Activated naive CD4-positive, alpha-beta T cell treated with Interleukin-2 at 50 U/mL for 16 hours (primary cell): ENCODE measurements at places on chromosomes 3 and 15.
A peak's percentile ranks its signal among the peaks of the same experiment; 100 is the strongest.

DNA sequence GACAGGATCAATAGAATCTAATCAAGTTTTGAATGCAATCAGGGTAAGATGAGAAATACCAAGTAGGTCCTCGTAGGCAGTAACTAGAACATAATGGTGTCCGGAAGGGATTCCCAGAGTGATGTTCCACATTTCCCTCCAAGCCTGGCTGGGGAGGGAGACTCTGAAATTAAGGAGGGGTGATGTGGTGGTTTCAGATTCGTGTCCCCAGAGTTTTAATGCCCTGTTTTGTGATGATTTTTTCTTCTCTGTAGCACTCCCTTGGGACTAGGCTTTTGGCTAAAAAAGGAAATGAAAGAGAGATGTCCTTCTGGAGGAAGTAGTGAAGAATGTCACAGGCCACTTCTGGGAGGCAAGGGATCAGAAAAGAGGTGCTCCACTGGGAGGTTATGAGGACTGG lies 108.3 kb upstream of the CACNA2D3 start:
- no peak for DNase-seq

DNA sequence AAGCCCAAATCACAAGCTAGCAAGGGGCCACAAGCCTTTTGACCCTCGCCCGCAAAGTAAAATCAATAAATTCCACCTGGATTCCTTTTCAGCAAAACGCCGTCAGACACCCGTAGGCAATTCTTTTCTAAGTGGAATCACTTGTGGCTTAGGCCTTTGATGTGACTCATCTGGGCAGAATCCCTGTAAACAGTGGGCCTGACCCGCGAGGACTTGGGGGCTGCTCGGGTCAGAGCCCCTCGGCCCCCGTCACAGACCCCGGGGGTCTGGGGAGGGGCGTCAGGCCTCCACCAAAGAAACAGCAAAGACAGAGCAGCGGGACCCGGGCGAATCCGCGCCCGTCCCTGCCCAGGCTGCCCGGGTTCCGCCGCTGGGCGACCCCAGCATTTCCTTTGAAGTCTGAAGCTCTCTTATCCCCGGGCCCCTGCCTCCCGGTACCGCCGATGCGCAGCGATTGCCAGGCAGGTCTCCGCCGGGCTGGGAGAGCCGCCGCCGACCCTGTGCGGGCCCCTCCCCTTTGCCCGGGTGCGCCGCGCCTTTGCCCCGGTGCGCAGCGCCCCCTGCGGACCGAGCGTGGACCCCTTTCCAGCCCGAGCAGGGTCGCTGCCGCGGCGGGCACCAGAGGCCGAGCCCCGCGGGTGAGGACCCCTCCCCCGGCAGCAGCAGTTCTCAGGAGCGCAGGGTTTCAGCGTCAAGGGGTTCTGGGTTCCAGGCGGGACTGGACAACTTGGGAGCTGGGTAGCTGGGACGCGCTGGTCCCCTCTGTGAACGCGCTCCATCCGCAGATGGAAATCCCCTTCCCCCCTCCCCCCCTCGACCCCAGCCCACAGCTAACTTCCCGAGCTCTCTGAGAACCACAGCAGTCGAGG lies 178.3 kb downstream of the UACA start:
- DNase-seq = peak; percentile 44

DNA sequence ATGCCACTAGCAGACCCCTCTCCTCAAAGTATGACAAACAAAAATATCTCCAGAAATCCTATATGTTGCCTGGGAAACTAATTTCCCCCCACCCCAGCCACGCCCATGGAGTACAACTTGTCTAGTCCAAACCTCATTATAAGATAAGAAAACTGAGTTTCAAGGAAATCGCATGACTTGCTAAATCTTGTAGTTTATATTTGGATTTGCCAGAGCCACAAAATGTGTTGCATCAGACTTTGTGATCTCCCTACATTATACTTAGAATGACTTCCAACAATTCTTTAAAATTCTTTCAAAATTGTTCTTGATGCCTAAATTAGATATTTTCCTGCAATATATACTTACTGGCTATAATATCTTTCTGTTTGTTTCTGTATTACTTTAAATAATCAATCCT lies 1034.4 kb downstream of the IGSF11 start:
- no peak for DNase-seq

GRCh38 chr3:124395584-124396338 lies 334.5 kb upstream of the UMPS start:
- DNase-seq = no peak

- DNase-seq = no peak
Measured at GRCh38 chr3:124837065-124837464, 50.1 kb downstream of the ITGB5 start.

DNA sequence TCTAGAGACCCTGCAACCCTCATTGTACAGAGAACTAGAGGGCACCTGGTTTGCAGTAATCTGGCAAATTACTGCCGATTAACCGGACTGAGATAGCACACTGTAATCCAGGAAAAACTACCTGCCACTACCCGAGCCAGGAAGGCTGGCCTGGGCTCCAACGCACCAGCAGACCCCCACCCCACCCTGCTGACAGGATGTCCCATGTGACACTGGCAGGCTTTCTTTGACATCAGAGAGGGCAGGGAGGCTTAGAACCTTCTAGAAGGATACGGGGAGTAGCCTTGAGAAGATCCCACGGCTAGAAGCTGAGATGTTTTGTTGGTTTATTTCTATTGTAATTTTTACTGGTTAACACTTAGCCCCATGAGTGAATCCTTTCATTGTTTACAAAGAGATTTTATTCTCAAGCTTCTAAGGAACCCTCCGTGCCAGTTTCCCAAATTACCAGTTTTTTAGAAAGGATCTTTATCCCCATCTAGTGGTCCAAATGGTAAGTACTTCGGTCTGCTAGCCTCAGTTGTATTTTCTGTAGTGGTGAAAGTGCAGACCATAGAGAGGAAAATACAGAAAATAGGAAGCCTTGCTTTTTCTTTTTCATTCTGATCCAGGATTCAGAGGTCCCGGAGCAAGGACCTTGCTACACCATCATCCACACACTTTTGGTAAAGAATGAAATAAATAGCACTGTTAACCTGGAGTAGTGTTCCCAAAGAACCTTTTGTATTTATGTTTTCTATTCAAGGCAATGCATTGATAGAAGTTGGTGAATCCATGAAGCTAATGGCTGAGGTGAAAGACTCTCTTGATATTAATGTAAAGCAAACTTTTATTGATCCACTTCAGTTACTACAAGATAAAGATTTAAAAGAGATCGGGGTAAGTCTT lies 81.9 kb upstream of the ADAMTSL3 start:
- DNase-seq = no peak

DNA sequence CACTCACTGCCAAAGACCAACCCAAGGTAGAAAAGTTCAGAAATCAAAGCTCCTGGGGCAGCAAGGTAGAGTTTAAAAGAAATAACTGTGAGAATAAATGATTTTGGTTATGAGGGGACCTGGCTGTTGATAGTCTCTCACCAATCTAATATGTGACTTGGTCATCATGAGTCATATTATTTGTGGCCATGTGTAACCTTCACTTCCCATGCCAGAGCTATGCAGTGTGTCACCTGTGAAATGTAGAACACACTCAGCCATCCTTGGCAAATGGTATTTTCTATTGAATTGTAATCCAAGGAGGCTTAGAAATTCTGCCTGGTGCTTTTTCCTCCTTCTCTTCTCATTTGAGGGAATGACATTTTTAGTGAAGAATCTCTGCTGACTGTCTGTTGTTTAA lies 184.2 kb upstream of the STAC start:
- no peak for DNase-seq

DNA sequence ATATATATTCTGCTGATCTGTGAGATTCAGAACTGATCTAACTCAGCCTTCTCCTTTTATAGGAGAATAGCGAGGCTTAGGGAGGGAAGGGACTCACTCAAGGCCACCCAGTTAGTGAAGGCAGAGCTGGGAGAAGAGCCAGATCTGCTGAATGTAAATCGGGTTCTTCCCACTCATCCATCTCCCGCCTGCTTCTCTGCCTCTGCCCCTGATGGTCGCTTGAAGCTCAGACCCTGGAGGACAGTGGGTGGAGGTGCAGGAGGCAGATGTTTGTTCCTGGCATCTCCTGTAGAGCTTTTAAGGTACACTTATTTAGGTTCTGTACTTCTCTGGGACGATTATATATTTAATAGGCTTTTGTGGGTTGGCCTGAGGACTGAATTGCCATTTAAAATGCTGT lies 4.3 kb downstream of the PDIA5 start:
- DNase-seq = no peak
